GM23338 (cell line): ENCODE measurements at places on chromosomes 13 and 19. TPM values are rescaled to one million over a fixed set of nuclear protein-coding genes. Genes with fewer than 3 reads are reported as not detected.

The NLRP11 gene
- not detected in 2 replicates for total RNA-seq

The MTUS2 gene
- 0.31 and 0.38 TPM in 2 replicates for total RNA-seq

The CCL25 gene
- total RNA-seq, result 0.52 TPM in 1 of 2 replicates, not detected in the other

The NCAN gene
- total RNA-seq, result 8.0 and 9.4 TPM in 2 replicates

The CDX2 gene
- total RNA-seq, result not detected in 2 replicates

The GNG7 gene
- 5.4 and 8.3 TPM in 2 replicates for total RNA-seq

The CYP2B6 gene
- 1.2 and 8.4 TPM in 2 replicates for total RNA-seq

The LSR gene
- 195 and 212 TPM in 2 replicates for total RNA-seq

The GTPBP3 gene
- 67.8 and 78.6 TPM in 2 replicates for total RNA-seq

The IZUMO4 gene
- 2.2 and 2.6 TPM in 2 replicates for total RNA-seq

The CGB1 gene
- total RNA-seq, result 0.52 TPM in 1 of 2 replicates, not detected in the other

The TBCB gene
- 254 and 275 TPM in 2 replicates for total RNA-seq

The OLFM2 gene
- 117 and 125 TPM in 2 replicates for total RNA-seq

- DNase-seq, result peak; percentile 83
These were observed 33.8 kb upstream of the GARRE1 start for GRCh38 chr19:34220472-34221063.

DNA sequence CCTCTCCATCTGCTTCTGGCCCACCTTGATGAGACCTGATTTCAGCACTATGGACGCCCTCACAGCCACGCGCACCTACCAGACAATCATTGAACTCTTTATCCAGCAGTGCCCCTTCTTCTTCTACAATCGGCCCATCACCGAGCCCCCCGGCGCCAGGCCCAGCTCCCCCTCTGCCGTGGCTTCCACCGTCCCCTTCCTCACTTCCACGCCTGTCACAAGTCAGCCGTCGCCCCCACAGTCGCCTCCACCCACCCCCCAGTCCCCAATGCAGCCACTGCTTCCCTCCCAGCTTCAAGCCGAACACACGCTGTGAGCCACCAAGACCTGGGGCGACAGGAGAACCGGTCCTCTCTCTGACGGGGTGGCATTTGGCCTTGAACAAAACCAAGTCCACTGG is 19.3 kb upstream of the NPAS1 start:
- DNase-seq, result no peak

DNA sequence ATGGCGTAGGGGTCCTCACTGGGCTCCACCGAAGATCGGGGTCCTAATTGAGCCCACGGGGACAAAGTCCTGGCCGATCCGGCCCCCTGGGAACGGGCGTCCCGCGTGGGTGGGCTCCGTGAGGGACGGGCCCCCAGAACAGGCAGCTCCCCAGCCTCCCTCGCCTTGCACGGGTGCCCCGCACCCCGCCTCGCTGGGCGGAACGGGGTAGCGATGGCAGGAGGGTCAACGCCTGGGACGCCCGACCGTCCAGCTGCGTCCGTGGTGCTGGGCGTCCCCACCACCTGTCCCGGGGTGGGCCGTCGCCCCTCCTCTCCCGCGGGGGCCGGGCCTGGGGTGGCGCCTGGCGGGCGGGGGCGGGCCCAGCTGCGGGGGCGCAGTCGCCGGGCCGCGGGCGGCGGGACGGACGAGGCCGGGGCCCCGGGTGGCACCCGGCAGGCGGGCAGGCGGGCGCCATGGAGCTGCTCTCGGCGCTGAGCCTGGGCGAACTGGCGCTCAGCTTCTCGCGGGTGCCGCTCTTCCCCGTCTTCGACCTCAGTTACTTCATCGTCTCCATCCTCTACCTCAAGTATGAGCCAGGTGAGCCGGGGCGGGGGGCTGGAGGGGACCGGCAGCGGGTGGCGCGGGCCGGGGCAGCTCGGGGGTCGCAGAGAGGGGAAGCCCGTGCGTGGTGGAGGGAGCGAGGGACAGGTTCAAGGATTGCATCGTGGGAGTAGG is at the start of gene TMEM38A:
TMEM38A (plus strand) TSS at position 377 of the 717 bp plus-strand sequence; CDS start at position 456, 79 bp downstream.
- peak; percentile 54 for DNase-seq

DNA sequence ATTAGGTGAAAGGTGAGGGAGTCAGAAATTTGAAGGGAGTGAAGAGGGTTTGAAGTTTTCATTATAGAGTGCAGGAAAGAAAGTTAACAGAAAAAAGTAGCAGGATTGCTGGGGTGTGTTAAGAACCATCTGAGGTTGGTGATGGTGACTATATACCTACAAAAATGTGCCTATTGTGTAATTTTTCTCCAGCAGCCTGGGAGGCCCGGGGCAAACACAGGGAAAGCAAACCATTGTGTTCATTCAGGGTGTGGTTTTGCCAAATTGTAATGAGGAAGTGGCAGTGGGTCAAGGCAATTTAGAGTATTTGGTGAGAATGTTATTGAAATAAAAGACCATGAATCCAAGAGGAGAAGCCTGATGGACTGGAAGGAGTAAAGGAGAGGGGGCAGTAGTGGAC is 8.2 kb upstream of the SUCLA2 start:
- DNase-seq, result no peak

DNA sequence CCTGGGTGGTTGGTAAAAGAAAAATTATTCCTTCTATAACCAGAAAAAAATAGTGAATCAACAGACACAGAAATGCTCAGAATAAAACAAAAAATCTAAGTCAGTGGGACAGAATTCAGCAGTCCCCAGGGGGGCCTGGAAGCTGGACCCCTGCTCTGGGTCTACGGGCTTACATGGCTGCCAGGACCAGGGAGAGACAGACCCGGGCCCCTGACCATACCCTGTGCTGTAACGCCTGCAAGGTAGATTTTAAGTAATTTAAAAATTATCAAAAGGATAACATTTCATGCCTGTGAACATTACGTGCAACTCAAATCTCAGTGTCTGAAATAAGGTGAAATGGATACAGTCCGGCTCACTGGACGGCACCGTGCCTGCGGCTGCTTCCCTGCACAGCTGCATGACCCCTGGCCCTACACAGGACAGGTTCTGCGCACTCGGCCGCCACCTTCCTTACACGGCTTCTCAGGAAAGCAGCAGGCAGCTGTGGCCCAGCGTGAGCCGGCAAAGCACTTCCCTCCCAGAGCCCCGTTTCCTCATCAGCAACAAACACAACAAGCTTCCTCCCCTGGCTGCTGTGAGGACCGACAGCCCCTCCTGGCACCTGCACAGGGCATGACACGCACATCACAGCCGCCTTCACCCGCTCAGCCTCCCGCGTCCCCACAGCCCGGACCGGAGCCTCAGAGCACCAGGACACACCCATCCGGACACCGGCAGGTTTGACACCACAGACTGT is 22.2 kb downstream of the RASA3 start:
- DNase-seq, result peak; percentile 50

DNA sequence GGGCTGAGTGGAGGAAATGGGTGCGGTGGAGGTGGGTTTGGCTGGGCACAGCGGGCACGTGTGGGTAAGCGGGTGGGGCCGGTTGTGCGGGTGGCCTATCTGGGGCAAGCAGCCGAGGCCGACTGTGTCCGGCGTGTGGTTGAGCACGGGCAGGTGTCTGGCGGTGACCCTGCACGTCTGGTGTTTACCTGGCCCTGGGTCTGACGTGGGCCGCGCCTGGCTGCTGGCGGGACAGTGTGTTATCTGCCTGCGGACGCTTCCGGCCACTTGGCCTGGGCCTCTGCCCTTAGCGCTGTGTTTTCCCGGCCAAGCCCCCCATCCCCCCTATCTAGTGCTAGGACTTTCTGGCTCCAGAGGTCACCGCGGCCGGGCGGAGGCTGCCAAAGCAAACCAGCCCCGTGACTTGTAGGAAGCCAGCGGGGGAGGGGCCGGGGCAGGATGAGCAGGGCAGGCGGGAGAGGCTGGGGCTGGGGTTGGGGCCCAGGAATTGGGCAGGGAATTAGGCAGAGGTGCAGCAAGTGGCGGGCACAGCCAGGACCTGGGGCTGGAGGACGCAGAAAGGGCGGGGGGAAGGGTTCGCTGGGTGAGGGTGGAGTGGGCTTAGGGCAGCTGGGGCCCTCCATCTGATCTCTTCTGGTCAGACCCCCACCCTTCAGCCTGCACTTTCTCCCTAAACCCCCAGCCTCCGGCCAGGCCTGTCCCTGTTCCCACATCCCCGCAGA is 534 bp upstream of the HPN start:
- peak; percentile 93 for DNase-seq

- DNase-seq, result no peak
These were observed 120.8 kb downstream of the ATP11A start for GRCh38 chr13:112810608-112811007.

DNA sequence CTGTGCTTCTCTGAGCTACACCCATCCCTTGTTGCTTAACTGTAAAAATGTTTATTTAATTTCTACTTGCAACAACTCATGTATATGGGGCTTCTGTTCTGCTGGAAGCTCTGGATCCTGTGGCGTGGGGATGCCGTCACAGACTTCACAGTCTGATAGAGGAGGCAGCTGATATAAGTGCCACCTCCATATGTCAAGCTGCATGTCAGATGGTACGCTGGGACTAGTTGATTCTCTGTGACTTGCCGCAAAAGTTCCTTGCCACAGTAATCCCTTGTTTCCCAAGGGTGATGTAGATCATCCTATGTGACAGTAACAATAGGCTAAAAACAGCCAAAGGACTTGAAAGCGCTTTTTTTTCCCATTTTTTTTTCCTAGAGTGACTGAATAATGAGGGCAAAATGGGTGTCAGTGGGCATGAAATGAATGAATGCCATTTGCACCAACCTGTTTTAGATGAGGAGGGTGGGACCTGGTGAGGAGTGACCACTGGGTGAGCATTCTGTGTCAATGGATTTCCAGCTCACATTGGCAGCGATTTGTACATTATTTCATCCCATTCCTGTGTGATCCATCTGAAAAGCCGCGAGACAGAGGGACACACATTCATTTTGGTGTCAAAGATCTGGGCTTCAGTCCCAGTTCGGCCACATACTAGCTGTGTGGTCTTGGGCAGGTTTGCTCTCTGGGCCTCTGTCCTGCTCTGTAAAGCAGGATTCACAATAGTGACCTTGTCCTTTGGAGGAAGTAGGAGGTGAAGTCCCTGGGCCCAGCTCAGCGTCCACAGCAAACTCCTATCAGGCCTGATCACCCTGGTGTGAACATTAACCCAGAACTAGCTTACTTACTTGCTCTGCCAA is 88.9 kb upstream of the RNF113B start:
- DNase-seq, result no peak

DNA sequence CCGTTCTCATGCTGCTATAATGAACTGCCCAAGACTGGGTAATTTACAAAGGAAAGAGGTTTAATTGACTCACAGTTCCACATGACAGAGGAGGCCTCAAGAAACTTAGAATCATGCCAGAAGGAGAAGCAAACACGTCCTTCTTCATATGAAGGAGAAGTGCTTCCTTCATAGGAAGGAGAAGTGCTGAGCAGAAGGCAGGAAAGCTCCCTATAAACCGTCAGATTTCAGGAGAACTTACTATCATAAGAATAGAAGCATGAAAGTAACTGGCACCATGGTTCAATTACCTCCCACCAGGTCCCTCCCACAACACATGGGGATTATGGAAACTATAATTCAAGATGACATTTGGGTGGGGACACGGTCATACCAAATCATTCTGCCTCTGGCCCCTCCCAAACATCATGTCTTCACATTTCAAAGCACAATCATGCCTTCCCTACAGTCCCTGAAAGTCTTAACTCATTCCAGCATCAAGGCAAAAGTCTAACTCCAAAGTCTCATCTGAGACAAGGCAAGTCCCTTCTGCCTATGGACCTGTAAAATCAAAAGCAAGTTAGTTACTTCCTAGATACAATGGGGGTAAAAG is 10.6 kb downstream of the ACOD1 start:
- no peak for DNase-seq

GRCh38 chr19:15584541-15585115 is 30.4 kb upstream of the CYP4F8 start:
- peak; percentile 91 for DNase-seq

- peak; percentile 80 for DNase-seq
These were observed 157.2 kb downstream of the TM9SF2 start for GRCh38 chr13:99658261-99658991.

DNA sequence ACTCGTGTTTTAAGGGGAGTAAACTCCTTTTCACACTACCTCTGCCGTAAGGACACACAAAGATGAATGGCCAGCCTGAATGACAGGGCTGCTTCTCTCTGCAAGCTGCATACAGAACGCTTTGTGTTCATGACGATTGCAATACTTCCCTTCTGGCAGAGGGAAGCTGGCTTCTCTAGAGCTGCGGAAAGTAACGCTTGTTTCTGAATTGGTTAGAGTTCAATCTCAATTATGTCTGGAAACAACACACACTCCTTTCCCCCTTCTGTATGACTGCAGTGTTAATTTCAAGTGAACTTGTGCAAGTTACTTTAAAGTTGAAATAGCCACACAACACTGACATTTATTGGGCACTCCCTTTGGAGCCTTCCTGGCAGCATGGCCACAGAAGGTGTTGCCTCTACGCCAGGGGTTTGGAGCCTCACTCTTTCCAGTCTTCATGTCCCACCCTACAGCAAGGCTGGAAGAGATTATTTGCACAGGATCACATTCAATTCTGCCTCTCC is 242.6 kb downstream of the NDFIP2 start:
- no peak for DNase-seq

- no peak for DNase-seq
These were observed 549.3 kb downstream of the LIG4 start for GRCh38 chr13:107665926-107666458.

DNA sequence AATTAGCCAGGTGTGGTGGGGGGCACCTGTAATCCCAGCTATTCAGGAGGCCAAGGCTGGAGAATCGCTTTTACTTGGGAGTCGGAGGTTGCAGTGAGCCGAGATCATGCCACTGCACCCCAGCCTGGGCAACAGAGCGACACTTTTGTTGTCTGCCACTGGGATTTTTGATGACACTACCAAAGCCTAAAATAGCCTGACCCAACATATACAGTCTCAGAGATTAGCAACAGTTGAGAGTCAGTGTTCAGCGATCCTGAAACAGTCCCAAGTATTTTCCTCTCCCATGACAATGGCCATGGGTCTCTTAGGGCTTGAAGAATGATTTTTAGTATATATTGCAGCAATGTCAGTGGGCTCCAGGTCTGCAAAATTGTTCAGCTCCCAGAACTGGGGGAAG is 32.9 kb downstream of the SLC25A30 start:
- DNase-seq, result no peak

- DNase-seq, result no peak
These were observed 73.2 kb upstream of the MLNR start for GRCh38 chr13:49146950-49147355.

DNA sequence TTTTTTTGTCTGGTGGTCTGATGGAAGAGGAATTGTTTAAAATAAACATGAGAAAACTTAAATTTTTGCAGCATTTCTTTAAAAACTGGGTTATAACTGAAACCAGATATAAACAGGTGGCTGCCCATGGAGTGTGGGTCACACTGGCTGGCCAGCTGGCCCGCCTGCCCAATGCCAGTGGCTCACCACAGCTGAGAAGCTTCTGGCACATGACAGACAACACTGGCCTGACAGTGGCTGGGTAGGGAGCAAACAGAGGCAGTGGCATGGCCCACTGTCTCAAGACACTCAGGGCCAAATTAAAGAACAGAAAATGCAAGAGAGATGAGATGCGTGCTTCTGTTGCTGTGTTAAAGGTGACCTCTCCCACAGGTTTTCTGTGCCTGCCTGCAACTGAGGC is 3.1 kb upstream of the SLC35E1 start:
- no peak for DNase-seq

DNA sequence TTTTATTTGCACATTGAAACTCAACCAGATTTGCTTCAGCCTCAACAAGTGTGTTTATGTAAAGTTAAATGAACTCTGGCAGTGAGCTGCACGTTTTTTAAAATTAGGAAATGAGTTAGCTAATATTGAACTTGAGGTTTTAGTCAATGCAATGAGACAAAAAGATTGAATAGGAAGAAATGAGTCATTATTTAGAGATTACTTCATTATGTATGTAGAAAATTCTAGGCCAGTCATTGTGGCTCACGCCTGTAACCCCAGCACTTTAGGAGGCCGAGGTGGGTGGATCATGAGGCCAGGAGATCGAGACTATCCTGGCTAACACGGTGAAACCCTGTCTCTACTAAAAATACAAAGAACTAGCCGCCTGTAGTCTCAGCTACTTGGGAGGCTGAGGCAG is 22.8 kb upstream of the CD70 start:
- DNase-seq, result no peak

- DNase-seq, result no peak
These were observed 165.3 kb downstream of the IER2 start for GRCh38 chr19:13315495-13315894.
